ENCODE measurements at places on chromosomes 4 and X.

DNA sequence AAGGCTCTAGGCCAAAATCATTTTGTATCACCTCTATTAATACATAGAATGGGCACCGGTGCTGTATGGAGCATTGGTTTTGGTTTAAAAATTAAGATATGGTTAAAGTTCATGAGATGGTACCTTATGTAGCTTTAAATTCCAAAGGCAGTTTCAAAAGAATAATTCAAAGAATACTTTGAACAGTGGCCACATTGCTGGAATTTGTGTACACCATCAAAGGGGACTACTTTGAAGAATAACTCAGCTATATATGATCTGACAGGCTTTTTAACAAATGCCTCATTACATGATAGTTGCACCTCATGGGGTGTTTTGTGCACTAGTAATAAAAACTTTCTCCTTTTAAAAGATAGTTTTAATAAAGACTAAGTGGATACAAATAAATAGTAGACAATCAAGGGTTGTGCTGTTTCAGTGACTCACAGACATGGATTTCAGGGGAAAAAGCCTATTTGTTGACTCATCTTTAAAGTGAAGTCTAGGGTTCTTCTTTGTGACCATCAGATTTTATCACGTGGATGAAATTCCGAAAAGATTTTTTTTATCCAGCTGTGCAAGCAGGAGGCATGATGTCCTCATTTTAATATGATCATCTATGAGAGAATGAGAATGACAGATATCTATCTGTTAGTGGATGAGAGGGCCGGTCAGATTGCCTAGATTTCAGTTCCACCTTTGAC lies 12.8 kb downstream of the MTM1 start:
- DNase-seq = no peak

DNA sequence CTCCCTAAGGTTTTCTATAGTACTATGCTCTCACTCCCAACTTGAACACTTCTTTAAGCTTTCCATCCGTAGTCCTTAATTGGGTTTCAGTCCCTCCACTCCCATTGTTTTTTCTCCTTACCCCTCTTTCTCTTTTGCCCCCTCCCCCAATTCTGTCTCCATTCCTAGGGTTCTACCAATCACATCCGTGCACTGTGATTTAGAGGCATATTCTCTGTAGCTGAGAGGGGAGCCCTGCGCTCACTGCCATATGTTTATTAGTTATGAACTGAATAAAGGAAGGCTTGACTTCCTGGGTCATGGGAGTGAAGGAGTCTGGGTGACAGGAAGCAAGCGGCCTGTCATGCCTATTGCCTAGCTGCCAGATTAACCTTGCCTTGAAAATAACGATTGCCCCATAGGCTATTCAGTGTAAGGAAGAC lies 471 bp downstream of the MCTS1 start:
- peak; percentile 36 for DNase-seq

- DNase-seq = no peak
Measured at GRCh38 chr4:61953386-61953785, 753.3 kb downstream of the ADGRL3 start.

DNA sequence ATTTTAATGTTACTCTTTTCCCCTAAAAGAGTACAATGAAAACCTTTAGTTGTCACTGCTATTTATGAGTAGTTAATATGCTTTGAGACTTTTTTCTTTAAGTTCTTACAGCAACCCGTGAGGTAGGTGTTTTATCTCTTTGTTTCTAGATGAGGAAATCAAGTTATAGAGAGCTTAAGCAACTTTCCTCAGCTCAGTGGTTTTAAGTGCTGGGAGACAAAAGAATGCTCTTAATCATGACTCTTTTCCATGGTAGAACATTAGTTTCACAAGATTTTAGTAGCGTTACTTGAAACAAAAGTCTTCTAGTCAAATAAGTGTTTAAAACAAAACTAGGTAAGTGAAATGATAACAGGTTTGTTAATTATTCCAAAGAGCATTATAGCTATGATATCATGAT lies 354.7 kb upstream of the PITX2 start:
- no peak for DNase-seq

DNA sequence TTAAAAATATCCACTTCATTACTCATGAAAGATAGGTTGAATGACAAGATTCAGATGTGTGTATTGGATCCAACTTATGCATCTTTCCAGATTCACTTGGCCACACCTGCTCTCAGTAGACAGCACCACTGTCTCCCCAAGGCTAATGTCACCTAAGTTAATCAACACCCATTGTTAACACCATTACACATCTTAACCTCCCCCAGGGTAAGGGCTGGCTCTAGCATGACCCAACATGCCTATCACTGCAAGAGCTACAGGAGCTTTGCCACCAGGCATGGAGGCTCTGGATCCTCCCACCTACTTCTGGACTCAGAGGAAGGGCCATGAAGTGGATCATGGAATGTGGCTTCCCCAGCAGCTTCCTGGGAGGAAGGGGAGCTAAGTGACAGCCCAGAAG lies 32.8 kb upstream of the LSM6 start:
- DNase-seq = no peak

DNA sequence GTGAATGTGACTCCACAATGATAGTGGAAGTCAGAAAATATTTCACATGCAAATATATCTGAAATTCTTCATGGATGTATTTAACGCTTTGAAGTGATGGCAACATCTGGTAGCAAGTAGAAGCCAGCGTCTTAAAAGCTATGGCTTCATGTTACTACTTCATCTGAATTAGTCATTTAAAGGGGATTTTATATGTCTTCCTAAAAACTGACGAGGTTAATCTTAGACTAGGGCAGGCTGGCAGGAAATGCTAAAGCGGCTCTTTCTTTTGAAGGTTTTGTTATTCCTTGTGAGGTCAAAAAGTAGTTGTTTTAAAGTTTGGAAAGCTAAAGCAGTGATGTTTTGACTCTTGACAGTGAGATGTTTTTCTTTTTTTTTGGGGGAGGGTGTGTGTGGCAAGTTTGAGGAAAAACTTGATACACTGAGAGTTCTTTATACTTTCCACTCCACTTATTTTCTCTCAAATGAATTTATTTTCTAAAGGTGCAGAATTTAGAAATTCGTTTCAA lies 22.6 kb downstream of the PLS3 start:
- DNase-seq = no peak

GRCh38 chr4:99617374-99617773 lies 40.3 kb downstream of the C4orf54 start:
- no peak for DNase-seq

DNA sequence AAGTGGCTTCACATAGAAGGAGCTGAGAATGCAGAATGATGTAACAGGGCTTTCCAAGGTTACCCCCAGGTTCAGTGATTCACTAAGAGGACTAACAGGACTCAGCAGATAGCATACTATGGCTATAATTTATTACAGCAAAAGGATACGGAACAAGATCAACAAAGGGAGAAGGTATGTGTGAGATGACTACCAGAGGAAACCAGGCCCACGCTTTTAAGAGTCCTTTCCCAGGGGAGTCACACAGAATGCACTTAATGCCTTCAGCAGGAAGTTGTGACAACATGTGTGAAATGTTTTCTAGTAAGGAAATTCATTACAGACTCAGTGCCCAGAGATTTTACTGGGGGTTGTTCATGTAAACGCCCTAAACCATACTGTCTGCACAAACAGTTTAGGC lies 373.6 kb upstream of the MAGEB2 start:
- no peak for DNase-seq

DNA sequence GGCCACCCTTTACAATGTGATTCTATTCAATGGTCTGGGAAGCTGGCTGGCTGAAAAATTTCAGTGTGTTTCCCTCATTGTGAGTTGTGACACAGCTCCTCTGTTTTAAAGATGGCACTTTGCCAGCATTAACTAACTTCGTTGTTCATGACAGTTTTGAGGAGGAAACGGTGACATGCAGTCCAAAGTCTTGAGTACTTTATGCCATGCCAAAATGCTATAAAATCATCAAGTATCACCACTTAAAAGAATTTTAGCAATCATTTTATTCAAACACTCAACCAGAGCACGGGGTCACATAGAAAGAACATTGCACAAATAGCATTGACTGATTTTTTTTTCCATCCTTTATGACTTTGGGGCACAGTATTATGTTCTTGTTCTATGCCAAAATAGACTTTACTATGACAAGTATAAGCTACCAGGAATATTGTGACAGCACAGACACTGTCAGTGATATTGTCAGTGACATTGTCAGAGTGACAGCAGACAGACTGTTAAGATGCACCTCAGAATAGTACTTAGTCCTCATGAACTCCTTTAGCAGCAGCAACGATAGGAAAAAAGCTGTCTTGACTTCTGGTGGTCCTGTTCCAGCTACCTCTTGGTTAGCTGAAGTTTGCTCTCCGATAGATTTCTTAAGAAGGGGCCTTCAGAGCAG lies 46.7 kb downstream of the CXCL13 start:
- no peak for DNase-seq

DNA sequence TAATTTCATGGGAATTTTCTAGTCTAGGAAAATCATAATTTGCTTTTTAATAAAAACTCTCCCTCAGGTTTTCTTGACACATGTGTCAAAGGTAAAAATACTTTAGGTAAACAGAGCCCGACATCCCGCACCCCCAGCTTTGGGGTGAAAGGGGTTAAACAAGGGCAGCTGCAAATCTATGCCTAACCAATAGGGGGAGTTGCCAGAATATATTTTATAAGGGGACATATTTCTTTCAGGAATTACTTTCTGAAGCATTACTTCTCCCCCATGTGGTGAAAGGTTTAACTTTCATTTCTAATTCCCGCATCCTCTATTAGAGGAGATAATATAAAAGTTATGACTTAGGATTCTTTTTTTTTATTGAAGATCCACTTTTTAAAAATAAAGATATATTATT lies 53.9 kb upstream of the HEPH start:
- DNase-seq = peak; percentile 1

DNA sequence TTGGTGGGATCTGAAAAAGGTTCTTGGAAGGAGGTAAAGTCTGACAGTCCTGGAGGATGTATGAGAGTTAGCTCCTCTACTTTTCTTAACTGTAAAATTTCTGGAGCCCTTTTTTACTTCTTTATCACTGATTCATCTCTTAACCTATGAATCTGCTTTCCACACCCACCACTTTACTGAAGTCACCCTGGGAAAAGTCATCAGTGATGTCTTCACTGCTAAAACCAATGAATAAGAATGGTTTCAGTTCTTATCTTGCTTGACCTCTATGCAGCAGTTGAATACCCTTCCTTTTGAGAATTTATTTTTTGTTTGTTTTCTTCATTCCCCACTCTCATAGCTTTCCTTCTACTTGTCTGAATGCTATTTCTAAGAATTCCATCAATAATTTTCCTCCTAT lies 80.0 kb downstream of the AREG start:
- DNase-seq = no peak

GRCh38 chr4:114785570-114785969 lies 187.0 kb downstream of the UGT8 start:
- DNase-seq = no peak

DNA sequence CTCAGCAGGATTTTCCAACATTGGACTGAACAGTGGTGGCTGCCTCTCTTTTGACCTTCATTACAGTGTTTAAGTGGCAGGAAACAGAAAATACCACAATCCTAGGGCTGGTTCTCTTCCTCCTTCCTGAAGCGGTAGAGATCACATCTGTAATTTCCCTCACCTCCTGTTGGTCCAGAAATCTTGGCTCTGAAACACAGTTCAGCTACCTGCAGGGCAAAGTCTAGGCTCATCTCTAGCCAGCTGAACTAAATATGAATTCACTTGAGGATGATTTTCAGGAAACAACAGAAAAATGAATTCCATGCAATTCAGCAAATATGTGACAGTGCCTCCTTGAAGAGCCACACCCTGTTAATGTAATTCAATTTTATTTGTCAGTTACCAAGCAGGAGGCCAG lies 531.9 kb downstream of the INPP4B start:
- no peak for DNase-seq

GRCh38 chr4:43163101-43163792 lies 270.7 kb downstream of the GRXCR1 start:
- no peak for DNase-seq

DNA sequence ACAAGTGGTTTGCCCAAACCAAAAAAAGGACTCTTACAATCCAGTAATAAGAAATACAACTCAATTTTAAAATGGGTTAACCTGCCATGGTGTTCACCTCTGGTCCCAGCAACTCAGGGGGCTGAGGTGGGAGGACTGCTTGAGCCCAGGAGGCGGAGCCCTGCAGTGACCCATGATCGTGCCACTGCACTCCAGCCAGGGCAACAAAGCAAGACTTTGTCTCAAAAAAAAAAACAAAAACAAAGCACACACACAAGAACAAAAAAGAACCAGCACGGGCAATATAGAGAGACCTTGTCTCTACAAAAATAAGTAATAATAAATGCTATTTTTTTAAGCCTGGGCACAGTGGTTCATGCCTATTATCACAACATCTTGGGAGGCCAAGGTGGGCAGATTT lies 28.7 kb downstream of the ARAP2 start:
- DNase-seq = no peak

DNA sequence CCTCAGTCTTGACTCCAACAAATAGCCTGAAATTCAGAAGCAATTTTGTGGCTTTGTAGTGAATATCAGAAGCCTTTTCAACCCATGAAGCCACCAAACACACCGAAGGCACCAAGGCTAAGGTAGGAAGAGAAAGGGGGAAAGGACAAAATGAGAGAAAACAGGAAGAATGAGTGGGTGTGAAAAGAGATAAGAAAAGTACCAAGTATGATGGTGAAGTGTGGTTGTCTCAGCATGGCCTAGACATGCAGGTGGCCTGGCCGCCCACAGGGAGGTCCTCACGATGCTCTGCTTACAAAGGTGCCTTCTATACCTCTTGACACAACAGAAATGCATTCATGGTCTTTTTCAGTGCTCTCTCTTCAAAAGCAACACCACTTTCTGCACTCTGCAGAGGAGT lies 34.9 kb downstream of the ACSL1 start:
- no peak for DNase-seq

- no peak for DNase-seq
Measured at GRCh38 chr4:52984462-52984881, 122.4 kb downstream of the RASL11B start.

- no peak for DNase-seq
Measured at GRCh38 chrX:68840256-68840655, 11.4 kb downstream of the EFNB1 start.

DNA sequence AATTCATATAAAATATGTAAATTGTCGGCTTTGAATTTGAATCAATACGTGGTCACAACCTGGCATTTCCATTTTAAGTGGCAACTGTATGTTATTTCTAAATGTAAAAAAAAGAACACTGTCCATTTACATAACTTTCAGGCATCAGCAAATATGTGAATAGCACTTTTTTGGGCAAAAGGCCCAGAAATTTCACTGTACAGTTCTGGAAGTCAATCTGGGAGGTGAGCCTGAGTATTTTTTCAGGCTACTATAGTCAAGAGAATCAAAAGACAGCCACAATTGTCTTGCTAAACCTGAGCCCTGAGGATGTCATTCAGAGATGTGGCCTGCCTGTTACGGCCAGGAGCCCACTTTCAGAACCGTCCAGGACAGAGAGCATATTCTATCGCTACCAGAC lies 543.9 kb upstream of the MAGEB2 start:
- DNase-seq = no peak
